ENCODE measurements at places on chromosomes 5 and 9.

DNA sequence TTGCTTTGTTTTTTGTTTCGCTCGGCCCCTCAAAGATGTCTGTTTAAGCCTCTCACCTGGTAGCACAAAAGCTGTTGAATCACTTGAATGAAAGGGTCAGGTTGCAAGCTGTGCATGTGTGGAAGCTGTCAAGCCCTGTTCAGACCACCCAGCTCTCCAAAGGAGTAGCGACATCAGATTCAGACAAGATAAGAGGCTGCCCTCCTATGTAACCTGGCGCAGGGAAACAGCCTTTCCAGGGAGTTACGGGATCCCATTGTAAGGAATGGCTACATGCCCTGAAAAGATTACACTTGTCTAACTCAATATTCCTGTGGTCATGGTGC, 2.9 kb downstream of the FREM1 start:
- no peak for DNase-seq

GRCh38 chr5:33275921-33276627, 164.7 kb upstream of the TARS1 start:
- no peak for DNase-seq

DNA sequence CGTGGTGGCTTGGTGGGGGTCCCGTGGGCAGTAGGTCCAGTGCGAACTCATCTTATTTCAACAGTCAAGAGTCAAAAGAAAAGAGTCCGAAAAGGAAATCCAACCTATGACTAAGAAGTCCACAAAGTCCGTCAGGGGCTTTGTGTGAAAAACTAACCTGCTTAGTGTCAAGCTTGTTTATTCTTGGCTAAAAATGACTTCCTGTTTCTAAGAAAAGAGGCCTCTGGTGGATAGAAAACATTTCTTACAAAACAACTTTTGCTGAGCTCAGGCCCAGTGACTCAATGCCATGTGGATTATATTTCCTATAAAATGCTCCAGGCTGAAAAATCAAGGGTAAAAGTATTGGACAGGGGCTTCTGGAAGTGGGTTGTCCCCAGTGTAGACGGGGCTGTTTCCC, 105.9 kb downstream of the GADD45G start:
- DNase-seq, result no peak

DNA sequence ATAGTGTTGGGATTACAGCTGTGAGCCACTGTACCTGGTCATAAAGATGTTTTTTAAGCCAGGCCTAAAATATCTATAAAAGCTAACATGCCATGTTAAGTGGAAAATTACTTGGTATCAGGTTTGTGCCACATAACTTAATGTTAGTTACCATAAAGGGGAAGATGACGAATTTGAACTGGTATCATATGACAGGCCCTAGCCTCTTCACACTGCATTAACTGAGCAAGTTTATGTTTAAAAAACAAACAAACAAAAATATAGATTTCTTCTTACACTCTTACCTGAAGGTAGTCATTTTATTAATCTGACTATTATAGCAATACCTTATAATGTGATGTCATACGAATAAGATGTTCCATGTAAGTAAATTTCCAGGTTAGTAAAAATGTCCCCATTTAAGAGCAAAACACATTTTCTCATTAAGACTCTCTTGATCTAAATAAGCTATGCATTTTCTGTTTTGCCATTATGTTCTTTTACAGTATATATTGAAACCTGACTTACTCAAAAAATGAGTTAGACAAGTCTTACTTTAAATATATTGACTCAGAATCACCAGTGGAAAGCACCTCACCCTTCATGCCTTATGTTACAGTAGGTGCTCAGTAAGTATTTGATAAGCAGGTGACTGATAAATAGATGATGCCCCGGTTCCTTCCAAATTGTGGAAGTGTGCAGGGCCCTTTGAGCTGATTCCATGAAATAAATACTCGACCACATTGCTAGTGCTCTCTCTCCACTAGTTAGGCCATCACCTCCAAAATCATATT, 125.4 kb downstream of the CDC42SE2 start:
- DNase-seq, result no peak

DNA sequence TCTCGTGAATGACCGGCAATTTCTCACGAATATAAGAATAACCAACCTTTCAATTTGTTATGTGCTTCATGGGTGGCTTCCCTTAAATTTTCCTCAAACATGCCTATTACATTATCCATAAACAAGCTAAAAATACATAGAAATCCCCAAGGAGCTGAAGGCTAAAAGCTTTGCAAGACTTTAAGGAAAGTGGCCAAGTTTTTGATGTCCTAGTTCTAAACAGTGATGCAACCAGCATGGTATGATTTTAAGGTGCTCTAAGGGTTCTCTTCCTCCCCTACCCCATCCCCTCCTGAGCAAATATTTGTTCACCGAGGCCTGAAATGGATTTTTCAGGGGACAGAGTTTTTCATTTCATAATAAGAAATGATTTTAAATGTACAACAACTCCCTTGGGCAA, 79.8 kb downstream of the RGS7BP start:
- DNase-seq, result no peak

DNA sequence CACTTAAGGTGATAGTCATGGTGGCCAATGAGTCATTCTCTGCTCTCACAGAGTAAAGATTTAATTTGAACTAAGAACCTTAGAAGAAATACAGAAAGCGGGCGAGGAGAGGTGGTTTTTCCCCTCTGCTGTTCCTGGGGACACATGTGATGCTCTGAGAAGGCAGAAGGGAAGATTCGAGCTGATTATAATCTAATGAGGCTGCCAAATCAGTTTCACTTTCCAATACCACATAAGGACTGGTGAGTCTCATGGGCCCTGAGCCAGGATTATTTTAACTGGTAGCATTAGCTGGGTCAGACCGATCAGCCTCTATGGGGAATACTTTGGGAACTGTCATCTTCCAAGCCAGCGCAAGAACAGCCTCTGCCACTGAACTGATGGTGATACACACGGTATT, 116.5 kb downstream of the SLC1A3 start:
- no peak for DNase-seq

- no peak for DNase-seq
These were observed 58.8 kb downstream of the C6 start for GRCh38 chr5:41154491-41154890.

- DNase-seq, result no peak
These were observed 160.1 kb upstream of the ACTBL2 start for GRCh38 chr5:57642698-57643097.

DNA sequence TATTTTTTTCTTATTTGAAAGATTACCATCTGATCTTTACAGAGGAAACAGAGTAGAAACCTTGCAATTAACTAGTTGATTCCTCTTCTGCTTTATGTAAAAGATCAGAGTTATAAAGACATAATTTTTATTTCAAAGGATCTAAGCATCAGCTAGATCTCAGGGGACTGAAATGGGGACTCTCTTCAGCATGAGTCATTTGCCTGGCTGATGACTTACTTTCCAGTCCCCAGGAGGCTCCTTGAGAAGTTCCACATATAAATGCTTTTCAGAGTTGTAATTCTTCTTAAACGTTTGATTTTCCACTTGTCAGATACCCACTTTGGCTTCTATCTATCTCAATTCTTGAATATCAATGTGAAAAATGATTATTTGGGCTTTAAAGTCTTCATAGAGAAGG, 389.4 kb downstream of the RAB3C start:
- DNase-seq, result no peak

DNA sequence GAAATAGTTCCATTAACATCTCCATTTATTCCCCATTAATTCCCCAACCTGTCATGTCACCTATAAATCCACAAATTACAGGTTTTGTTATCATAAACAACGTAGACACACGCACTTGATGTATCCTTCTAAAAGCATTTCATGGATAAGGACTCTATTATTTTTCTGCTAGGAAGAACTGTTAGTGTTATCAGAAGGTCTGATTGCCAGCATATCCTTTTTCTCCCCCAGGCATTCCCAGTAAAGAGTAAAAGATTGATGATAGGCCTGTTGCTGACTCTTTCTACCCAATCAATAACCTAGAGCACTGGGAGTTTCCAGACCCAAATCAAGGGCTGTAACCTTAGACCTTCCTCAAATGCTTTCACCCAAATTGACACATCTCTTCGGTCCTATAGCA, 60.8 kb downstream of the RFK start:
- no peak for DNase-seq

DNA sequence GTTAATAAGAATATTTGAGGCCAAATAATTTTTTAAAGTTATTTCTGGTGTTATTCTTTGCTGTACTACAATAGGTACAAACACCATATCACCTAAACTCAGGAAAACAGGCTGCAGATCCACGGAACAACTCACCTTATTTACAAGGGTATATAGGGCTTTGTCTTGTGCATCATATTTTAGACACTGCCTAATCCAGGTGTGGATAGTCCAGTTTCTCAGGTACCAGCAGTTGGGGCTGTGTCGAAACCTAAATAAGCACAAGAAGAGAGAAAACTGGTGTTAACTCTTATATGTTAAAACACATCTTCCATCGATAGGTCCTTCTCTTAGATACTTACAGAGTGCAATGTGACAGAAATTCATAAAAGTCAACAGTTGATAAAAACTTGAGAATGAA, 82.2 kb downstream of the MRPS27 start:
- DNase-seq, result no peak

- DNase-seq, result no peak
These were observed 21.0 kb downstream of the STOM start for GRCh38 chr9:121349009-121349408.

GRCh38 chr9:77488439-77489126, 159.5 kb downstream of the GNA14 start:
- DNase-seq, result no peak

DNA sequence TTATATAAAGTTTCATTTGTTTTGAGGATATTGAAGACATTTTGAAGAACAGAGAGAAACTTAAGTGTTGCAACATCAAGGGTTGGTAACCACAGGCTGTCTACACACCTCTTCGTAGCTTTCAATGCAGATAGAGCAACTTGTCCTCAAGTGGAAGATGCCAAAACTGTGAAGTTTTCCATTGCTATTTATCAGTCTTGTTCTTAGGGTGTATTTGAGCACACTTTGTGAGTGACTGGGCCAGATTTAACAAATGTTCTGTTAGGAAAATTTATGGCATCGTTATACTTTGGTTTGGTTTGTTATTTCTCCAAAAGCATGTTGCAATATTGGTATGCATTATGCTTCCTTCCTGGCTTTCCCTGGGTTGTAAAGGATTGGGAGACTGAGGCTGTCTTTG, 31.6 kb downstream of the NNT start:
- no peak for DNase-seq

GRCh38 chr5:27083449-27084415, 45.3 kb upstream of the CDH9 start:
- DNase-seq, result no peak

DNA sequence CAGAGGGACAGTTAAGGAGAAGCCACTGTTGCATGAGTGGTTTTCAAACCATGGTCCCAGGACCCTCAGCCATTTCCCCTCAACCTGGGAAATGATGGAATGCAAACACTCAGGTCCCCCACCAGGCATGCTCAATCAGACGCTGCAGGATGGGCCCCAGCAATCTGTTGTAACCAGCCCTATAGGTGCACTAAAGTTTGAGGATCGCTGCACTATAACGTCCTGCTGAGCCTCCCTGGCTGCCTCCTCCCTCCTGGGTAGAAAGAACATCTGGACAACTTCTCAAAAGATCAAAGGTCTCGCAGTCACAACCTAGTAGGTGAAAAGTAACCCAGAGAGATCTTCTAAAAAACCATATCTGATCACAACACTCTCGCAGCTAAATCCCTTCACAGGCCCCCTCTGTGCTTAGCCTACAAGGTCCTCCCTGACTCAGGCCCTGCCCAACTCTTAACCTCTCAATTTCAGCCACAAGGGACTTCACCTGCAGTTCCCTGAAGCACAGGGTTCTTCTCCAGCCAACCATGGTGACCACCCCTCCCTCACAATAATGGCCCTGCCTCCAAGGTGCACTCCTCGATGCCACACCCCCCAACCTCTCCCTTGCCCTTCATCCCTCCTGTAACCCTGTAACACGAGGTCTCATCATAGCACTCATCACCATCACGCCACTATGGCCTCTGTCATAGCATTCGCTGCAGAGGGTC, 3.5 kb downstream of the SHB start:
- DNase-seq, result no peak

DNA sequence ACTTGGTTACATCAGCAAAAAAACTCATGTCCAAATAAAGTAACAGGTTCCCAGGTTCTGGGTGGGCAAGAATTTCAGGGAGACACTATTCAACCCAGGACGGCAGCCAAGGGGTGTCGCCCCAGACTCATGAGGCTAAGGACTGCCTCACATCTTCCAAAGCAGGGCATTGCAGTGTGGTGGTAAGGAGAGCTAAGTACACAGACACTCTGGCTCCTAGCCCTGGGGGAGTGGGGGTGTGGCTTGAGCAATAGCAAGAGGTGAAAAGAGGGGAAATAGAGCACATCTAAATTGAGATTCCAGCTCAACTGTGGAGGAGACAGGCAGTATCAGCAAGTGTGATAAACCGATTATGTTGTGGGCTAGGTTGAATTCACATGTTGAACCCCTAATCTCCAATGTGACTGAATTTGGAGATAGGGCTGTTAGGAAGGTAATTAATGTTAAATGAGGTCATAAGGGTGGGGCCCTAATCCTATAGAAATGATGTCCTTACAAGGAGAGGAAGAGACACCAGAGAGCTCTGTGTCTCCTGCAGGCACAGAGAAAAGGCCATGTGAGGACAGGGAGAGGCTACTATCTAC, 49.9 kb upstream of the MARCHF11 start:
- no peak for DNase-seq

DNA sequence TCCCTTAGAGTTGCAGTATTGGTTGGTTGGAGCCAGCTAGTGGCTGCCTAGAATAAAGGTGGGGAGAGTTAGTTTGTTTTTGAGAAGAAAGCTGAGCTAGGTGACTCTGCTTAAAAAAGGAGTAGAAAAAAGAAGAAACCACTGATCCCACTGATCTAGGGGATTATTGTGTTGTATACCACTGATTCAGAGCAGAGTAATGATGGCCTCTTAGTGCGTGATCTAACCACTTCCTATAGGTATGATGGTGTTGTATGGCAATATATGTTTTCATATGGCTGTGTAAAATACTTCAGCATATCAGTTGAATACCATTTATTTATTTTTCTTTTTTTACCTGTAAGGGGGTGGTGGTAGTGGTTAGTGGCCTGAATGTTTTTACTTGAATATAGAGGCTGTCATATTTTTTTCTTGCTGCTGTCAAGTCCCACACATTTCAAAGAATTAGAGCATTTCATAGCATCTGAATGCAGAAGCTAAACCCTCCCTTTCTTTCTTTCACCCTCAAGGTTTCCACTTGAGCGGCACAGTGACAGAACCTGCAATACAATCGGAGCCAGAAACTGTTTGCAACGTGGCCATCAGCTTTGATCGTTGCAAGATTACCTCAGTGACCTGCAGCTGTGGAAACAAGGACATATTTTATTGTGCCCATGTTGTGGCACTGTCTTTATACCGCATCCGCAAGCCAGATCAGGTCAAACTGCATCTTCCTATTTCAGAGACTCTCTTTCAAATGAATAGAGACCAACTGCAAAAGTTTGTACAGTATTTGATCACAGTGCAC, 140.3 kb downstream of the ZSWIM6 start:
- DNase-seq, result no peak
